ENCODE measurements at places on chromosomes 11 and 22.
A peak's percentile ranks its signal among the peaks of the same experiment; 100 is the strongest.

DNA sequence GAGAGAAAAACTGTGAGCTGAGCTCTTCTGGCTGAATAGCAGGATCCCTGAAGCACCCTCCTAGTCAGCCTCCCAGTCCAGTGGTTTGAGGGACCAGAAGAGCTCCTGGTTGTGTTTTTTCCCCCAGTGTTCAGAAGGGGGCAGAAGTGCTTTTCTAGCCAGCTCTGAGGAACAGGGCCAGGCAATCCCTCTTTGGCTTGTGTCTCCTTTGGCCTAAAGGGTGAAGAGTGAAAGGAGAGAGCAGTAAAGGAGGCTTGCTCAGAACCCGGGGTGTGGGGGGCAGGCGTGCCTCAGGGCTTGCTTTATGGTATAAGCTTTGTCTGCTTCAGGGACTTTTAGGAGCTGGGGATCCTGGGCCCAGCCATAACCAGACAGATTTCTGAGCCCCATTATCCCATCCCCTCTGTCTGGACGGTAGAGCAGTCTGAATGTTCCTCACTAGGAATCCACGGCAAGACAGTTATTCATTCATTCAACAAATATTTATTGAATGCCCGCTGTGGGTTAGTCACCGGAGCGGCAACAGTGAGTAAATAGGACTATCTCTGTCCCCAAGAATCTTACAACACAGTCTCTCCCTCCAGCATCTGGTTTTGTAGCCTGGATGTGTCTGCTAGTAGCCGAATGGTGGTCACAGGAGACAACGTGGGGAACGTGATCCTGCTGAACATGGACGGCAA is 14.5 kb downstream of the ACP2 start:
- peak; percentile 9 for DNase-seq

- no peak for DNase-seq
These were observed 10.2 kb upstream of the LDHA start for GRCh38 chr11:18384157-18384641.

- peak; percentile 86 for DNase-seq
These were observed at the start of gene MCAT for GRCh38 chr22:43142880-43143562. TSS of gene MCAT (minus strand) at chr22:43143398. CDS start at chr22:43143348, 50 bp downstream.

DNA sequence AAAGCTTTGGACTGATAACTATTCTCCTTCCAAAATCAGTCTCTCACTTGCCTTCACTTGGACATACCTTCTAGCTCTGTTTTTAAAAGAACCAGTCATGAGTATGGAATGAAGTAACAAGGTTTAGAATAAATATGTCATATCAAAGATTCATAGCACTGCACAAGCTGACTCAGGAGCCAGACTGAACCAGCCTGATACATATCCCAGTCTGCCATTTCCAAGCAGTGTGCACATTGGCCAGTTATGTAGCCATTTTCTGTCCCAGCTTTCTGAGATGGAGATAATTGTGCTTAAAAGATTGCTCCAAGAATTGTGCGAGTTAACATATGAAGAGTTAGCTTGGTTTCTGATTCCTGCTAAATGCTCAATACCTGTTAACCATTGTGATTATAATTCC is 311.3 kb downstream of the C11orf87 start:
- DNase-seq: no peak

- DNase-seq: no peak
These were observed 50.3 kb upstream of the EHF start for GRCh38 chr11:34570584-34570983.

DNA sequence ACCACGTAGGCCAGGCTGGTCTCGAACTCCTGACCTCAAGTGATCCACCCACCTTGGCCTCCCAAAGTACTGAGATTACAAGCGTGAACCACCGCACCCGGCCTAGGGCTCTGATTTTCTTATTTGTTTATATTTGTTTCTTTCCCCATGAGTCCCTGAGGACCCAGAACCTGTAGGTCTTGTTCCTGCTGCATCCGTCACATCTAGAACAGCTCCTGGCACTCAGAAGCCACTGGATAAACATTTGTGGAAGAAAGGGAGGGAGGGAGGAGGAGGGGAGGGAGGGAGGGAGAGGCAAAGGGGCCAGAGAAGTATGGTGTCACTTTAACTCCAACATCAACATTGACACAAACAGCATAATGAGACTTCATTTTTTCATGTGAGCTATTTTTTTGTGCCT is 67.7 kb downstream of the CELSR1 start:
- no peak for DNase-seq

- DNase-seq: no peak
These were observed 16.7 kb downstream of the TRPC6 start for GRCh38 chr11:101567071-101567470.

GRCh38 chr11:79440571-79441460 is at the start of gene TENM4:
TSS of gene TENM4 (minus strand) at chr11:79441030. CDS start at chr11:79069944, 371,086 bp downstream.
- peak; percentile 4 for DNase-seq

DNA sequence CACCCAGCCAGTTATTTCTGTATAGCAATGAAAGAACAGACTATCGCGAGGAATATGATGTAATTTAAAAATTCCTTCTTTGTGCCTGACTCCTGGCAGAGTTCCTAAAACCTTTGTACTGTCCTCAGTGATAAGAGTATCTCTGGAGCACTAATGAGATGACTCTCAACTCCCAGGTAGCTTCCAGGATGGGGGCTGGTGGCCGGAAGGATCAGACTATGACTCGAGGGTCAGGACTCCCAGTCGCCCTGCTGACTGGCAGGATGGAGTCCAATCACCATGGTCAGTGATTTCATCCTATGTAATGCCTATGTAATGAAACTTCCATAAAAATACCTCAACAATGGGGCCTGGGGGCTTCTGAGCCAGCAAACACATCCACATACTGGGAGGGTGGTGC is 135.1 kb downstream of the SHANK2 start:
- no peak for DNase-seq

- peak; percentile 53 for DNase-seq
These were observed 19.0 kb downstream of the CHST1 start for GRCh38 chr11:45646275-45646927.

- no peak for DNase-seq
These were observed 65.7 kb upstream of the LMO1 start for GRCh38 chr11:8329336-8329735.

DNA sequence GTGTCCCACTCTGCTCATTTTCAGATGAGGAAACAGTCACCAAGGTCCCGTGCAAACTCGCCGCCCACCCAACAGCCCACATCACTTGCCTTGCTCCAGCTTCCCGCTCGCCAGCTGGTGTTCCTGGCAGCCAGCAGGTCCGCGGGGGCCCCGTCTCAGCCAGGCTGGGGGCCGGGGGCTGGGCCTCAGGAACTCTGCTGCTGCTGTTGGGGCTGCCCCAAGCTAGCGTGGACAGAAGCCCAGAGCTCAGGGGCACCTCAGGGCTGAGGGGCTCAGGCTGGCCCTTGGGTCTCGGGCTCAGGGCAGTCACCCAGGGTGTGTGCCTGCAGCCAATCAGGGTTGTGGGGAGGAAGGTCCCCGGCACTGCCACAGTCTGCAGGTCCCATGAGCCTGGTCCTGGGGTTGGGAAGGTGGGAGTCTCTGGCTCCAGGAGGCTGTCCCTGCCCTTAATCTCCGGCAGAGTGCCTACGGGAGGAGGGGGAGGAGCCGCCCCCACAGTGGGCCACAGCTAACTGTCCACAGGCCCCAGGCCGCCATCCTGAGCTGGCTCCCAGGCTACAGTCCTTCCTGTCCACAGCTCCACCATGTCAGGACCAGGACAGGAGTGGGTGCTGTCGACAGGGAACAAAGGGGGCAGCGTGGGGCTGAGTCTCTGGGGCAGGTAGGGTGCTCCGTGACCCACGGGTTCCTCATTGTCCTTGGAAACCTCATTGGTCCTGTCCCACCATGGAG is 65.2 kb downstream of the ARFGAP3 start:
- no peak for DNase-seq

DNA sequence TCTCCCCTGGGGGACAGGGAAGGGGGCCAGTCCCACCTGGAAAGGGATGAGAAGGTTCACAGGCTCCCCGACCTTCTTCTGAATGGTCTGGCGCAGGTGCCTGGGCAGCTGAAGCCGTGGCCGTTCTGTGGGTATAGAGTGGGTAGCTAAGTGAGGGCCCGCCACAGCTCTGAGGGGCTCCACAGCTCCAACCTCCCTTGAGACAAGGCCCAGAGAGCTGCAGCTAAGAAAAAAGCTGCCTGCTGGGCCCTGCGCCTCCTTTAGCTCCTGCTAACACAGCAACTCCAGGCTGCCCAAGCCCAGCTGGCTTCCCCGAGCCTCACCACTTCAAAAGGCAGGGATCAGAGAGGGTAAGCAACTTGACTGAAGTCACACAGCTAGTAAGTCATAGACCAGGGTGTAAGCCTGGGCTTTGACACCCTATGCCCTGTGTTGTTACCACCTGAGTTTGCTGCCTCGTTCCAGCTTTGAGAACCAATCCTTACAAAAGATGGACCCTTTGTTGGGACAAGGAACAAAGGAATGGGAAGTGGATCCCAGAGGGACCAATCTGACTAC is 18.5 kb downstream of the MYBPC3 start:
- no peak for DNase-seq

GRCh38 chr22:20000246-20001081 is 16.2 kb downstream of the ARVCF start:
- DNase-seq: no peak

GRCh38 chr11:128022007-128022368 is 565.4 kb downstream of the ETS1 start:
- no peak for DNase-seq

- DNase-seq: no peak
These were observed 924.6 kb upstream of the FAT3 start for GRCh38 chr11:91299980-91300379.
